ENCODE measurements at places on chromosomes 5 and 9.

- DNase-seq = no peak
Observed at GRCh38 chr5:56319526-56320181, 86.5 kb upstream of the ANKRD55 start.

DNA sequence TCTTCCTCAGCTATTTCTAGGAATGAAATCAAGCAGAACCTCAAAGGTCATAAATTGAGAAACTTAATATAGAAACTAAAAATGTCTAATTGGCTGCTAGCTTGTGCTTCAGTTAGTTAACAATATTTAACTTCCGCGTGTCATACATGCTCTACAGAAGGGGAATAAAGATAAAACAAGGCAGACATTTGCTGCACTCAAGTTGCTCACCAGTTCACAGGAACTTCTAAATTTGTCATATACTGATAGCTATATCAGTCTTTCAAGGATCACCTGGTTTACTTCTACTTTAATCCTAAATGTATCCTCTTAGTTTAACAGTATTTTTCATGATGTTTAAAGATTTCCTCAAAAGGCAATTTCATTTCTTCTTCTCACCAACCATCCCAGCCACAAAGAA is 8.4 kb downstream of the CCNH start:
- no peak for DNase-seq

DNA sequence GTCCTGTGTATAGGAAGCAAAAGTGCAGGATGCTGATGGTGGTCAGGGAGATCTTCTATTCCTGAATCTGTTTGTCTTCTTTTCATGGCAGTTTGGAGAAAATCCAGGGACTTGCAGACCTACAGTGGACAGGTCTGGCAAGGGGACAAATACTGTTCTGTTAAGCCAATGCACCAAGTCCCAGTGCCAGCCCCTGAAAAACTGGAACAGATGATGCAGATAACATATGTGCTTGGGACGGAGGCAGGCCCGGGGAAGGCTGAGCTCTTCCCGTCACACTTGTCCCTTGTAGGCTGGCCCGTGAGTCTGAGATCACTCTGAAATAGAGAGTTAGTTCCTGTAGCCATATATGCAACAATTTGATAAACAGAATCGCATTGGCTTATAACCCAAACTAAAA is 265.7 kb downstream of the MTRR start:
- DNase-seq = no peak

- DNase-seq = no peak
Observed at GRCh38 chr5:74665816-74666215, 19.2 kb upstream of the HEXB start.

DNA sequence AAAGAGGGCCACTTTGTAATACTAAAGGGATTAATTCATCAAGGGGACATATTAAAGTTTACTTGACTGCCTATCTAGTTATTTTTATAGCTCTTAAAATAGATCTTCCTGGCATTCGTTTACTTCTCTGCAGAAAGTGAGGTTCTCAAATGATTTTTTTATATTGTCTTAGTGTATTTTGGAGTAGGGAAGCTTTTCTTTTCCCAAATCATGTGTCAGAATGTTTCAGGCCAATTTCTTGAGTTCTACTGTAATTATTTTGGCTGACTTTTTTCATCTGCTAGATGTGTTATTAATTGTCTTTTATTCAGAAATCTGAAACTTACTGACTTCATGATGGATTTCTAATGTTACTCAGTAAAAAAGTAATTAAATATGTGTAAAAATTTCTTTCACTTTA is 60.2 kb upstream of the FBXL7 start:
- no peak for DNase-seq
